ENCODE measurements at places on chromosomes 3 and 15.

DNA sequence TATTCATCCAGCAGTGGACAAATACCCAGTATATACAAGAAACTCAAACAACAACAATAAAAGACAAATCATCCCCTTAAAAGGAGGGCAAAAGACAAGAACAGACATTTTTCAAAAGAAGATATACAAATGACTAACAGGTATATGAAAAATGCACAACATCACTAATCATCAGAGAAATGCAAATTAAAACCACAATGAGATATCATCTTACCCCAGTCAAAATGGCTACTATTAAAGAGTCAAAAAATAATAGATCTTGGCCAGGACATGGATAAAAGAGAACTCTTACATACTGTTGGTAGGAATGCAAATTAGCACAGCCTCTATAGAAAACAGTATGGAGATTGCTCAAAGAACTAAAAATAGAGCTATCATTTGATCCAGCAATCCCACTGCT, 16.9 kb downstream of the DHX36 start:
- no peak for DNase-seq

DNA sequence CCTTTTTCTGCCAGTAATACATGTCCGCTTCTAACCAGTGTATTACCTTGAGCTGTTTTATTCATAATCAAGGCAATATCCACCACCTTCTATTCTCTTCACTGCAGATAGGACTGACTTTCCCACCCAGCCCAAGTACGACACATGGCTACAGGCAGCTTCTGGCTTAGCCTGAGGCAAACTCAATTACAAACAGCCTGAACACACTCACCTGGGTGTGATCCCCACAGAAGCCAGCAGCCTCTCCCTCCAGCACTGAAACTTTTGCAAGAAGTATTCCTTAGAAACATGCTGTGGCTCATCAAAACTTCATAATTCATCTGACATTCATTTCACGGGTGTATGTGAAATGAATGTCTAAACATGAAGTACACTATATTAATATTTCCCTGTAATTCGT, 13.5 kb upstream of the KCNMB3 start:
- DNase-seq, result no peak

DNA sequence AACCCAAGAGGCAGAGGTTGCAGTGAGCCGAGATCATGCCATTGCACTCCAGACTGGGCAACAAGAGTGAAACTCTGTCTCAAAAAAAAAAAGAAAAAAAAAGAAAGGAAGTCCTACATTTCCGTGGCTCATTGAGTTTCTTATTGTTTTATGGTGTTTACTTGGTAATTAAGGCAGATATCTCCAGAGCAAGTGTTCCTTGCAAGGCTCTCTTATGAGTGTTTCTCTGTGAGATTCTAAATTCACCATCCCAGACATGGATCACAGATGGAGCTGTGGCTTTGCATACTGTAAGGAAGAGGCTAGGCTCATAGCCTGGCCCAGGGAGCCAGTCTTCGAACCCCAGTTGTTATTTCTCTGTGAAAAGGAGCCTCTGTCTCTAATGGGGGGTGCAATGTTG, 53.0 kb downstream of the IQGAP1 start:
- DNase-seq, result no peak

GRCh38 chr3:48919215-48920138, 835 bp downstream of the ARIH2 start:
- peak; percentile 62 for DNase-seq

DNA sequence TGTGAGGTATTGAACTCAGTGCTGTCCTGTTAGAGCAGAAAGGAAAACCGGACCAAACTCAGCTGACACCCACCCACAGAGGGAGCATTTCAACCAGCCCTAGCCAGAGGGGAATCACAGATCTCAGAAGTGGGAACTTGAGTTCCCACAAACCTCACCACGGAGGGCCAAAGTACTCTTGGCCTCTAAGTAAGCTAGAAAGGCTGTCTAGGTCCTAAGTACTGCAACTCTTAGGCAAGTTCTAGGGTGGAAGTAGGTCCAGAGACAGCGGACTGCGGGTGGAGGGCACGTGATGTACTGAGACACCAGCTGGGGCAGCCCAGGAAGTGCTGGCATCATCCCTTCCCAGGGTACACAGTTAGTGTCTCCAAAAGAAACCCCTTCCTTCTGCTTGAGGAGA, 34.1 kb downstream of the EOMES start:
- DNase-seq, result peak; percentile 47

DNA sequence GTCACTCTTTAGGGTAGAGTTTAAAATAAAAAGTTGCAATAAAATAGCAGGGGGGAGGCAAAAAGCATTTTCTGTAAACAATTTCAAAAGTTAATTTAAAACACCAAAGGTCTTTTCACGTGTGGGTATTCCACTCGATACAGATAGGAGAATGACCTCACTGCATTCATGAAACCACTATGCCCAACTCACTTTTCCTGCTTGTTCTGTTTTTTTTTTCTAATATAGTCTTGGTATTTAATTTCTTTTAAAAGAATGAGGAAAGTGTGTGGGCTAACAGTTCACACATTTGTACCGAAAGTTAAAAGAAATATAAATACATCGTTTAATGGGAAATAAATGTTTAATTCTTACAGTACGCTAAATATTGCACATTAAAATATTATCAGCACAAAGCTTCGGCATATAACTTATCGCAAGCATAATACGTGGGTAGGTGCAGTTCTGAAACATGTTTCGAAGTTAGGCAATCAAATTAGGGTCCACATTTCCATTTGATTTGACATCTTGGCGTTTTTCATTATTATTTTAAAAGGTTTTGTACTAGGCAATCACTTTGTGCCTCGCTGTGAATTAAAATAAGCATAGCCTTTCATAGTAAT, 41.4 kb downstream of the VGLL4 start:
- DNase-seq, result no peak

DNA sequence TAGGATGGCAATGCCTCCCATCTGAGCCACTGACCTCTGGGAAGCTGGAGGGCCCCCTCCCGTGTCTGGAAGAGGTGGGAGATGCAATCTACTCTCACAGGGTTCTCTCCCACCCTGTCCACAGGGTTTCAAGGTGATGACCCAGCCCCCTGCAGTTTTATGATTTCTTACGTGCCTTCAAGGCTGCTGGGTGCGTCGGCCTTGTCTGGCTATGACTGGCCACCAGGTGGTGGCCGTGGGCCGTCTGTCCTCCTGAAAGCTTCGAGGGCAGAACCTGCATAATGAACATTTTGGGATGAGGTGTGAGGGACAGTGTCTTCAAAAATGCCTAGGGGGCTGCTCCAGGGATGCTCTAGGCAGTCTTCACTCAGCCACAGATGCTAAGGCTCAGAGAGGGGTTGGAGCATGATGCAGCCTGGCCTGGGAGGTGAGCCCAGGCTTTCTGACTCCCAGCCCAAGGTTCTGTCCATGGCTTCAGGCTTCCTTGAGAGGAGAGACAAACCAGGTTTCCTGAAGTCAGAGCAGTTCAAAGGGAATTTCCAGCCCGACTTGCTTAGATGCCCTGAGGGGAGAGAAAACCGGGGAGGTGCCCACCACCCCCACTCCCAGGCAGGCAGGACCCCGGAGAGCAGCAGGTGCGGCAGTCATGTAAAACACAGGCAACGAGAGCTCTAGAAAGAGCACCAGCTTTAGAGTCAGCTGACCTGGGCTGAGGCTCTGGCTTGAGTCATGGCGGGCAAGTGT, 18.7 kb downstream of the ISG20 start:
- peak; percentile 86 for DNase-seq

DNA sequence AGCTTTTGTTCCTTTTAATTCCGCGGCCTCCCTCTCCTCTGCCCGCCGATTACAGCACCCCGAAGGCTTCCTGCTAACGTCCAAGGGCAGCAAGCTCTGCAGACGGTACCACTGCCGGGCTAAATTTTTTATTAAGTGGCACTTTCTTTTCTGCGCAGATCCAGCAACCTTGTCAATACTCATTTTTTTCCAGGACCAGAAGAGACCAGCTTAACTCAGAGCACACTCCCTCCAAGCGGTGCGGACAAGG, 542 bp upstream of the MEIS2 start:
- DNase-seq, result no peak

GRCh38 chr15:85639752-85640381, 154.9 kb downstream of the KLHL25 start:
- no peak for DNase-seq

DNA sequence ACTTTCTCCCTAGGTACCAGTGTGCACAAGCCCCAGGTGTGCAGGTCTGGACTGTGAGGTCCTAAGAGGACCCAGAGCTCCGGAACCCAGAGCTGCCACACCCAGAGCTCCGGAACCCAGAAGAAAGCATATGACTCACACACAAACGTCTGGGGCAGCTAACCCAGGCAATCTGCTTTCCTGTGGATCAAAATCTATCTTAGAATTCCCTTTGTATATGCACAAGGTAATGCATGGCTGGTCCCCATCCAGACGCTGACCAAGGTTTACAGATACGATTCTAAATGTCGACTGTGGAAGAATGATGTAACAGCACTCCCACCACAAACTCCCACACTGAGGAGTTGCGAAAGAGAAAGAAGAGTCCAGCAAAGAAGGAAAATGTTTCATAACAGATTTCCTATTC, 15.7 kb downstream of the KCNMB2 start:
- no peak for DNase-seq

- DNase-seq, result no peak
Observed at GRCh38 chr3:101996832-101997231, 147.5 kb downstream of the NFKBIZ start.

DNA sequence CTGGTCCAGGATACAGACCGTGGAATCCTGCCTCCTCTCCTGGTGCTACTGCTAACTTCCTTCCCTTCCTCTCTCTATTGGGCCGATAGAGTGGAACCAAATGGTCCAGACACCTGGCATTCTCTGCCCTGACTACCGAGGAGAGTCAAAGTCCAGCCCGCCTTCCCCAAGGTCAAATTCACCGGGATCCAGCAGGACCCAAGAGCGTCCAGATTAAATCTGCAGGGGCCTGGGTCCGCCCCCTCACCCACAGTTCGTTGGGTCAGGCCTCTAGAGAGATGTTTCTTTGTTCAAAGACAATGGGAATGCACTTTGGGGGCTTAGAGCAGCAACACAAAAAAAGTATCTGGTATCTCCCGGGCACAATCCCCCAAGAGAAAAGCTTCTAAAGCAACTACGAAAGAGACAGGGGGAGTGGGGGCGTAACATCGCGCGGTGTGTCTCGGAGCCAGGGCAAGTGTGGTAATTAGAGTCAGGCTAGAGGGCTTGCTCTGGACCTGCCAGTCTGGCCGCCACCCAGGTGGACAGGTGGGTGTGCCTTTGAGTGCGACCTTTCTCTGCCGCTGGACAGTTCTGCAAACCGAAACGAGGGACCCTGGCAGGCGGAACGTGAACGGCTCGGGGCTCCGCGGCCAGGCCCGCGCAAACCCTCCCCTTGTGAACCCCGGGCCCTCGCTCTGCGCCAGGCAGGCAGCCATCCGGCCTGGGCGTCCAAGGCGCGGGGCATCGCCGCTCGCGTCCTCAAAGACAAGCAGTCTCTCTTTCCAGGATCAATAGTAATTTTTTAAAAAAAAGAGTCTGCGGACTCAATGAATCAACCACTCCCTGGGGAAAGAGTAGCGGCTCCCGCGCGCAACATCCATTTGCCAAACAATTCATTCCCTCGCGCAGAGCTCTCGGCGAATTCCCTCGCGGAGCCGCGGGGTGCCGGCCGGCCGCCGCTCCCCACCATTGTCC, 806 bp downstream of the KLHL25 start:
- peak; percentile 73 for DNase-seq

- no peak for DNase-seq
Observed at GRCh38 chr3:183324083-183324482, 71.0 kb downstream of the B3GNT5 start.

DNA sequence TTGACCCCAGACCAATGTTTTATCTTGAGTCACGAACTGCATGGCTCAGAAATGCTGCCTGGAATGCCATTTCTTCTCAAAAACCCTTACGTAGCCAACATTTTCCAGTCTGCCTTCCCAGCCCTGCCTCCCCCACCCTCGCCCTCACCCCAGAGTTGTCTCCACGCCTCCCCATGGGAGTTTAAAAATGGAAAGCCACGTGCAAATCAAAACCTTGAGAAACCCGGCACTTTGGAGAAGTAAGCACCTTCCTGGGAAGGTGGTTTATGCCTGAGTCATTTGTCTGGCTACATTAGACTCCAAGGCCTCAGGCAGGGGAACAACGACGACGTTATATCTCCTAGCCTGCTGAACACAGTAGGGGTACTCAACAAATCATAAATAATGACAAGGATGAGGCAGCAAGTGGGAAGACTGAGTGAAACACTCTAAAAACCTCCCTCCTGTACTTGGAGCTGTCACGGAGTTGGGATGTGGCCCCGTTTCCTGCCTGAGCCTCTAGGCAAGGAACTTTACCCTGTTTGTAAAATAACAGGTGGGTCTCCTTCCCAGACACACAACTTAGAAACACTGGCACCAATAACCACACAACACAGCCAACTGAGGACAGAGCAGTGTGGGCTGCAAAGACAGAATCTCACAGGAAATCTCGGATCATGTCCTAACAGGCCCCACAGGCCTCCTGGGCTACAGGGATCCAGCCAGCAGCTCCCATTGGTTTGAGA, 179.1 kb downstream of the NTRK3 start:
- no peak for DNase-seq

DNA sequence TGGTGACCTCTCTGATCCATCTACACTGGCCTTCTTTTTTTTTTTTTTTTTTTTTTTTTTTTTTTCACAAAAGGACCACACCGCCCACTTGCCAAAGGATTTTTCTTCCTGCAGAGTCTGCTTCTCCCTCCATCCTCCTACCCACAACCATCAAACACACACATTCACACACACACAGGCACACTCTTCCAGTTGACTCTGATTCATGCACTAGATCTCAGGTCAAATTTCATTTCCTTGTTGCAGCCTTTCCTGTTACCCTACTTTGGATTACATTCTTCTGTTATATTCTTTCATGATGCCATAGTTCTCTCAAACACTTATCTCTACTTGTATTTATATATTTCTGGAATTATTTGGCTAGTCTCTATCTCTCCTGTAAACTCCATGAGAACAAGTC, 133.9 kb downstream of the STAC start:
- no peak for DNase-seq

GRCh38 chr3:35498506-35499210, 140.7 kb upstream of the ARPP21 start:
- no peak for DNase-seq

DNA sequence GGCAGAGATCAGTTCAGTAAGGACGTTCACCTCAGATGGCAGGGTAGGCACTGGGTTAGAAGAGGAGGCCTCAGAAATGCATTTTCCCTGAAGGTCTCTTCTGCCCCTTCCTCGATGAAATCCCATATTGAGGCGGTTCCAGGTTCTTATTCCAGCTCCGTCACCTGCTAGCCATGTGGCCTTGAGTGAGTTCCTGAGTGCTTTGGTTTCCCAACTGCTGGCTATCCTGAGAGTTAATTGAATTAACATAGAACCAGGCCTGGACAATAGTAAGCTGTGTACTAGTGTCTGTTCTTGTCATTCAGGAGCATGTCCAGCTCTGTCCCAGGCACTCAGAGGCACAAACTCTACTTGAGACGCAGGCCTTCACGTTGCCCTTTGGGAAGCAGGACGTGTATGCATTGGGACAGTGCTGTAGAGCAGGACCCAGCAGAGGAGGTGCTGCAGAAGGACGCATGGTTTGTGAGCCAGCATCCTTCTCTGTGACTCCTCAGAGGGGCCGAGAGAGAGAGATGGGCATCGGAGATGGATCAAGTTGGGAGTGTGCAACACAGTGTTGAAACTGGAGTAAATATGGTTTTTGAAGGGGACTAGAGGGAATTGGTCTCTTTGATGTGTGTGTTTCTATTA, 114.2 kb downstream of the ASB7 start:
- no peak for DNase-seq

GRCh38 chr15:52568601-52569585, at the start of gene ARPP19:
ARPP19 (minus strand) TSS chr15:52569030; CDS start chr15:52568892, 138 bp downstream.
- peak; percentile 97 for DNase-seq
